ENCODE measurements at places on chromosomes 1 and 21. TPM values are rescaled to one million over a fixed set of nuclear protein-coding genes. Genes with fewer than 3 reads are reported as not detected.

DNA sequence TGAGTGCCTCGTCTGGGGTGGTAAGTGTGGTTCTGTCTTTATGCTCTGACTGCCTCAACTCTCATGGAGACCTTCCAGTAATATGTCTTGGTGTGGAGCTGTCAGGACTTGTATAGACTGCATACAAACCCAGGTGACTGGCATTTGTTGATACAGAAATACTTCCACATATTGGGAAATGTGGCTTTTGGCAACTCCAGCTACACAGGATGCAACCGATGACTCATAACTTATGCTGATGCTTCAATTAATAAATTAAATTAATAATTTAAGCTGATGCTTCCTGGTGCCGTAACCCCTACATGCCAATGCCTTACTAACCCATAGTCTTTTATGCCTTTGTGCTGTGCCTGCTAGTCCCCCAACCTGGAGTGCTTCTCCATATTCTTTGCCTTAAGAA, 72.3 kb upstream of the ARTN start:
- no peak for DNase-seq
- H3K27me3 ChIP-seq: no peaks in the 10 kb centered on the region
- H3K4me1 ChIP-seq: no peaks in the 10 kb centered on the region
- H3K4me3 ChIP-seq: no peak overlapping the region
- no peak overlapping the region for H3K27ac ChIP-seq

GRCh38 chr1:60129911-60130310, 56.3 kb upstream of the C1orf87 start:
- no peaks in the 10 kb centered on the region for H3K36me3 ChIP-seq
- H3K27me3 ChIP-seq: no peaks in the 10 kb centered on the region
- H3K27ac ChIP-seq: no peak overlapping the region
- no peak for DNase-seq

DNA sequence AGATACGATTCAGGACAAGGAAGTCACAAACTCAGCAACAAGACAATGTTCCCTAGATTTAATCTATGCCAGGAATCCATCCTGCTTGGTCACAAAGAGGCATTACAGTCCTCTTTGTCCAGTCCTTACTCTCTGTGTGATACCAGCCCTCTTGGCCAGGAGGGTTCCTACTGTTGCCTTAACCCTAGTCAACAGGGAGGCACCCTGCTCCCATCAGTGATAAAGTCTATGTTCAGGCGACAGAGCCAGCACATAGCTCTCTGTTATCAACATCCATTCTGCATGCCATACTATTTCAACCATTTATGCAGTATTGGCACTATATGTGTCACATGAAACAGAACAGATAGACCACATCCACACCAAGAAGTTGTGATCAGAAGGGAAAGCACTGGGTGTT, 4.4 kb upstream of the NPL start:
- peaks cover 13% of the 10 kb centered on the region for H3K4me1 ChIP-seq
- H3K4me3 ChIP-seq: no peak overlapping the region
- H3K36me3 ChIP-seq: no peaks in the 10 kb centered on the region

DNA sequence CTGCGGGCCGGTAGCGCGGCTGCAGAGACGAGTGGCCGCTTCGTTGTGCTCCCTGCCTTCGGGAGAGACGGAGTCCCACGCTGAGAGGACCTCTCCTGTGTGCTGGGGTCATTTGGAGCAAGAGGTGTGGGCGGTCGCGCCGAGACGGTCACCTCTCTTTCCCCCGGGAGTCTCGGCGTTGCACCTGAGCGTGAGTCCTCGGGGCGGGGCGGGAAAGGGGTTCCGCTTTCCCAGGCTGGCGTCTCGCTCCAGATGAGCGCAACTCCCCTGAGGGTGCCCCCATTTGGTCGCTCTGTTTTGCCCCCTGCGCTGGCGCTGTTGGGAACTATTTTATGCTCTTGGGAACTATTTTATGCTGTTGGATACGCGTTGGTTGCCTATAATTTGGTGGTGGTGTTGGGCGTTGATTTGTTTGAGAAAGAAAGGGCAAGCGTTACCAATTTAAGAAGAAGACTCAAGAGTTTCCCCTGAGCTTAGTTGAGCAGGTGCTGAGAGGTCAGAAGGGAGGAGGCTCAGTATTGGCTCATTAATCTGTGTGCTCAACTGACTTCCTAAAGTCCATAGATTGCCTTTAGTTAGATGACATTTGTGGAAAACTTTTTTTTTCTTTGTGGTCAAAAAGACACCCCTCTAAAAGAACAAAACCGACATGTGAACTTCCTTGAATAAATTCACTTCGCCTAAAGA, 683 bp downstream of the LRRC8B start:
- H3K36me3 ChIP-seq: no peaks in the 10 kb centered on the region
- peak overlapping the region; percentile 84 for H3K27ac ChIP-seq
- peak overlapping the region; percentile 89 for H3K4me3 ChIP-seq
- DNase-seq: peak; percentile 17
- peaks cover 47% of the 10 kb centered on the region for H3K4me1 ChIP-seq
- no peaks in the 10 kb centered on the region for H3K27me3 ChIP-seq

DNA sequence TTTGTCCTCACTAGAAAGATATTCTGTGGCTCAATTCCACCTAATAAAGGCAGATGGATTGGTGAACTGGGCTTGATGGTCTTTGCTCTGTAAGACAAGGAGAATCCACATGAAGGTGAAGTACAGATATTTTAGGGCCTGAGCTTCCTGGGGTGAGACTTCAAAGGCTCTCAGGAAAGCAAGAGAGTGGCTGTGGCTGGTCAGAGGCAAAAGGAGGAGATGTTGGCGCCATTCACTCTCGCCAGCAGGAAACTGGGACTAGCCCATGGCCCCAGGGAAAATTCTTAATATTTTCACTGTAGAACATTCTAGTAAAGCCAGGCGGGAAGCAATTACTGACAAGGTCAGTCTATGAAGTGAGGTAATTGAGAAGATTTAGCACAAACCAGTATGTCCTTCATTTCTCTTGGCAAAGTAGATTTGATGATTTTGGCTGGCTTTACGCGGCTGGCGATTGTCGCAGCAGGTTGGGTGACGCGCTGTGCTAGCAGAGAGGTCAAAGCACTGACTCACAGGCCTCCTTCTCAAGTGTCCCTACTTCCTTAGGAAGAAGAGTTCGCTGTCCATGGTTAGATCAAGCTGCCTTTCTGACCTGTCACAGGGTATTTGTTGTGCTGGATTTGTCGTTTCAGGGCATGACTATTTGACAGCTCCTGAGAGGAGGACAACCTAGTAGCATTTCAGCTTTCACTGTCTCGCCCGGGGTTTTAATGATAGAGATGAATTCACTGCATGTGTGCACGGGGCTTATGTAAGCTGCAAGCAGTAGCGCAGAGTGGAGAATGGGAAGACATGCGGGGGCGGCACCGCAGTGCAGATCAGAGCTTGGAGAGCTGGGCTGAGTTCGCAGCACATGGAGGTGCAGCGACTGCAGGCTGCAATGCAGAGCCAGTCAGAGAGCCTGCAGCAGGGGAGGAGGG, 32.7 kb downstream of the XCL1 start:
- no peak overlapping the region for H3K4me3 ChIP-seq
- no peak overlapping the region for H3K27ac ChIP-seq
- no peaks in the 10 kb centered on the region for H3K36me3 ChIP-seq
- H3K27me3 ChIP-seq: no peaks in the 10 kb centered on the region

GRCh38 chr1:914891-915280, 8.8 kb upstream of the SAMD11 start:
- peaks cover 40% of the 10 kb centered on the region for H3K27me3 ChIP-seq
- no peak overlapping the region for H3K27ac ChIP-seq
- DNase-seq: no peak
- peaks cover 51% of the 10 kb centered on the region for H3K4me1 ChIP-seq
- H3K36me3 ChIP-seq: no peaks in the 10 kb centered on the region
- no peak overlapping the region for H3K4me3 ChIP-seq

GRCh38 chr1:178119628-178120027, 25.7 kb downstream of the RASAL2 start:
- H3K4me1 ChIP-seq: peaks cover 9% of the 10 kb centered on the region
- no peak overlapping the region for H3K27ac ChIP-seq
- no peak for DNase-seq
- H3K4me3 ChIP-seq: no peak overlapping the region
- H3K27me3 ChIP-seq: no peaks in the 10 kb centered on the region
- H3K36me3 ChIP-seq: no peaks in the 10 kb centered on the region

DNA sequence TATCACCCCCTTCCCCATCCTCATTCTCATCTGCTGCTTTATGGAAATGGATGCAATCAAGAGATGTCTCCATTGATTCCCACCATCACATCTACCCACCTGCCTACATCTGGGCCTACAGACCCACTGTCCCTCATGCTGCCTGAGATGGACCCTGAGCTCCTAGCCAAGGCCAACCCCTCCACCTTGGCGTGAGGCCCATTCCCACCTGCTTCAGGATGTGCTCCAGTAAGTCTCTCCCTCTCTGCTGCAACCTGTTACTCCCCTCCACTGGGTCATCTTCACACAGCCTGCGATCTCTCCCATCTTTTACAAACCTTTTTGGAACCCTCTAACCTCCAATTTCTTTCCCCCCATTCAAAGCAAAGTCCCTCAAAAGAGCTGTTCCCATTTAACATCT, 4.5 kb upstream of the GALE start:
- peaks cover 64% of the 10 kb centered on the region for H3K4me1 ChIP-seq
- DNase-seq: no peak
- no peaks in the 10 kb centered on the region for H3K27me3 ChIP-seq
- no peak overlapping the region for H3K27ac ChIP-seq
- peaks cover 2% of the 10 kb centered on the region for H3K36me3 ChIP-seq

GRCh38 chr1:18452550-18452949, 28.2 kb upstream of the KLHDC7A start:
- H3K36me3 ChIP-seq: no peaks in the 10 kb centered on the region
- H3K4me1 ChIP-seq: no peaks in the 10 kb centered on the region
- H3K4me3 ChIP-seq: no peak overlapping the region
- no peaks in the 10 kb centered on the region for H3K27me3 ChIP-seq

- peaks cover 61% of the 10 kb centered on the region for H3K4me1 ChIP-seq
- DNase-seq: no peak
- peak overlapping the region; percentile 41 for H3K27ac ChIP-seq
Observed at GRCh38 chr1:15205586-15206346, 41.3 kb upstream of the FHAD1 start.

- H3K27ac ChIP-seq: no peak overlapping the region
- DNase-seq: no peak
- no peaks in the 10 kb centered on the region for H3K27me3 ChIP-seq
Observed at GRCh38 chr21:40714536-40714935, 132.4 kb downstream of the DSCAM start.

DNA sequence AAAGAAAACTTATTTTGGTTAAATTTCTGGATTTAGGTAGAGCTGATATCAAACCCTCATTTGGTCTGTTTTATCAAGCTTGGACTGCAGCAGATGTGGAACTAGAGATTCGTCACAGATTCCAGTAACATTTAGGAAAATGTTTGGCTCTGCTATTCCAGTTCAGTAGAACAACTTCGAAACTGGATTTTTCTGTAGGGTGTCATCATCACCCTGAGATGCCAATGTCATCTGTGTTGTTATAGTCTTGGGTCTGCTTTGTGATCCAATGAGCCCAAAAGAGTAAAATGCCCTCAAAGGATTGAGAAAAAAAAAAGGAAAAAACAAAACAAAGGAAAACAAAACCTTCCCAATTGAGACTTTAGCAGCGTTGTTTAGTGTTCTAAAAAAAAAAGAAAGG, 55.4 kb downstream of the LAMC2 start:
- DNase-seq: no peak
- H3K36me3 ChIP-seq: no peaks in the 10 kb centered on the region
- no peaks in the 10 kb centered on the region for H3K4me1 ChIP-seq
- H3K27me3 ChIP-seq: peaks cover 12% of the 10 kb centered on the region

- H3K36me3 ChIP-seq: peaks cover 17% of the 10 kb centered on the region
- peaks cover 25% of the 10 kb centered on the region for H3K4me1 ChIP-seq
- no peak overlapping the region for H3K27ac ChIP-seq
- no peak for DNase-seq
Observed at GRCh38 chr1:193054169-193054675, 4.9 kb downstream of the UCHL5 start.

ATP6V1G3 gene
- not detected for polyA plus RNA-seq

ADGRL4 gene
- not detected for polyA plus RNA-seq

C1orf185 gene
- polyA plus RNA-seq: not detected

KCND3 gene
- 0.09 TPM for polyA plus RNA-seq
